NCI-H187 (cell line): ENCODE measurements at places on chromosomes 4 and X.

GRCh38 chr4:76155979-76156378, 7.8 kb upstream of the NUP54 start:
- no peak for DNase-seq

GRCh38 chr4:169246279-169246678, 24.5 kb downstream of the SH3RF1 start:
- DNase-seq, result no peak

- DNase-seq, result no peak
Measured at GRCh38 chrX:130714665-130715064, 188.3 kb downstream of the ENOX2 start.

GRCh38 chr4:6469144-6469543, 3.3 kb downstream of the PPP2R2C start:
- DNase-seq, result no peak

GRCh38 chr4:60581919-60582536, 618.1 kb upstream of the ADGRL3 start:
- no peak for DNase-seq

- no peak for DNase-seq
Measured at GRCh38 chr4:15054541-15054940, 52.3 kb downstream of the CPEB2 start.

DNA sequence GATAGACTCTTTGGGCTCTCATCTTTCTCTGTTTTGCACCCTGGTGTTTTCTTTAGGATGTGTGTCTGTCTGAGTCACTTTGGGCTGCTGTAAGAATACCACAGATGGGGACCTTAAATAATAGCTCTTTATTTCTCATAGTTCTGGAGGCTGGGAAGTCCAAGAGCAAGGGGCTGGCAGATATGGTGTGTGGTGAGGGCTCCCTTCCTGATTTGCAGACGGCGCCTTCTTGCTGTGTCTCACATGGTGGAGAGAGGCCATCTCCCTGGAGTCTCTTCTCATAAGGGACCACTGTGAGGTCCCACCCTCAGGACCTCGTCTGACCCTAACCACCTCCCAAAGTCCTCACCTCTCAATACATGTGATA, 93.7 kb upstream of the ADRA2C start:
- DNase-seq, result no peak

- no peak for DNase-seq
Measured at GRCh38 chr4:185881430-185881829, 69.4 kb upstream of the SORBS2 start.

DNA sequence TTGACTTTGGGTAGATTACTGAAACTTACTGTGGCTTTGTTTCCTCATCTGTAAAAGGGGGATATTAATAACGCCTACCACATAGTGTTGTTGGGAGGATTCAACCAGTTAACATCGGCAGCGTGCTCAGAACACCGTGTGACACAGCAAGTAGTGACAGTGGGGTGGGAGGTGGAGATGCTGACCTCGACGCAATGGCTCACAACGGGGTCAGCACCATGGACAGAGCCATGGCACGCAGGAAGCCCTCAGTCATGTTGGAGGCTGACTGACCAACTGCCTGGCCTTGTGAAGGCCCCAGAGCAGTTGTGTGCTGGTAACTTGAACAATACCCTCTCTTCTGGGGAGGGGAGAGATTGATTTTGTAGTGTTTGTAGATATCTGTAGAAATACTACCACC, 93.2 kb downstream of the WFS1 start:
- DNase-seq, result no peak

- DNase-seq, result no peak
Measured at GRCh38 chr4:150799207-150799606, 215.9 kb downstream of the LRBA start.

GRCh38 chr4:13097971-13098370, 386.2 kb downstream of the RAB28 start:
- DNase-seq, result no peak

DNA sequence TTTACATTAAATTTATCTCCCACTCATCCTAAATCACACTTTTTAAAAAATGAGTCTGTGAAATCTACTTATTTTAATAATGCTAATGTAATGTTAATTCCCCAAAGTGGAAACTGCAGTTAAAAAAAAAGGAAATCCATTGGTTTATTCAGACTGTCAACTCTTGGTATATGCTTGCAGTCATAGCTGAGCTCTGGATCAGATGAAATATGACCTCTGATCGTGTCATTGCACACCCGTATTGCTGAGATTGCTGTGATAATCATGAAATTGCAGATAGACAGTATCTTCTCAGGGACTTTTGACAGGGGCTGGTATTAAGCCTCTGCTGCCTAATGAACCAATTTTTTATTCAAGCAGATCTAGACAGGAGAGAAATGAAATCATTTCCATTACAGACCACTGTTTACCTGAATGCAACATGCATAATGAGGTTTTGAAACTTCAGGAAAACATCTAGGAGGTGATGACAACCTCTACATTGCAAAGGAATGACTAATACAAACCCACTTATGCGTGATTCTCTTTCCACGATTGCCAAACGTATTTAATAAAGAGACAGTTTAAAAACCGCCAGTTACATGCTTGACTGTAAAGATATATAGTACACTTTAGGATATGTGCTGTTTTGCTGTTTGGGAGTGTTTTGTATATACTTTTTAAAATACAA, 138.3 kb upstream of the PUDP start:
- DNase-seq, result no peak

GRCh38 chr4:97589481-97590196, 553.6 kb downstream of the STPG2 start:
- DNase-seq, result no peak

- no peak for DNase-seq
Measured at GRCh38 chrX:149371986-149372385, 133.1 kb downstream of the IDS start.

GRCh38 chr4:17251101-17251500, 260.8 kb downstream of the QDPR start:
- no peak for DNase-seq

GRCh38 chr4:921830-922331, 10.2 kb downstream of the GAK start:
- no peak for DNase-seq

DNA sequence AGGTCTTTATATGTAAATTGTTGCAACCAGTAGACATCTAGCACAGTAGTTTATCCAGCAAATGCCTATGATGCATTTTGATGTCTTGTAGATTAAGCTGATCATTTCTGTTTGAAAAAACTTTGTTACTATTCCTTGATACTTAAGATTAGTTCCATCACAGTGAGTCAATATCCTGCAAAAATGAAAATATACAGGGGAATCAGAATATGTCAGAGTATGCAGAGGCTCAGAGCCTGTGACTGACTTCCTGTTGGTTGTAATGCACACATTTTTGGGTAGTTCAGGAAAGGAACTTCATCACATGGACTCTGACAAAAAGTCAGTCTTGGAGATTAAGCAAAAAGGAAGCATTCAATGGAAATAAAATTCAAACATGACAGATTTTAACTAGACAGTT, 815.5 kb downstream of the FAT4 start:
- DNase-seq, result no peak

- no peak for DNase-seq
Measured at GRCh38 chrX:68833448-68833805, 4.6 kb downstream of the EFNB1 start.

GRCh38 chrX:147602176-147602696, 309.5 kb upstream of the FMR1 start:
- no peak for DNase-seq

- DNase-seq, result no peak
Measured at GRCh38 chr4:7241597-7242125, 49.3 kb downstream of the SORCS2 start.

DNA sequence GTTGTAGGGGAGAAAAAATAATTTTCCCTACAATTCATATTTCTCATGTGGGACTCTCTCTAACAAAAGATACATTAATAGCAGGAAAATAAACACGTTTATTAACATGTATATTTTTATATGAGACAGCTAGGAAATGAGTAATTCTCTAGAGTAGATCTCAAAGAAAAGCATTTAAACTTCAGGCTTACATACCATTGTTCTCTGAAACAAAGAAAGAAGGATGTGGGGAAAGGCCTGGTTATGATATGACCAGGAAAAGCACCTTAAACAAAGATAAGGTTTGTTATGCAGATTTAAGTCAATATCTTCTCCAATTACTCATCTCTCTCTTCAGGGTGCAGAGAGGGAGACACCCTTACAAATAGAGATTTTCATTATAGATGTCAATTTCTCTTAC, 131.3 kb downstream of the SLC7A11 start:
- DNase-seq, result no peak

DNA sequence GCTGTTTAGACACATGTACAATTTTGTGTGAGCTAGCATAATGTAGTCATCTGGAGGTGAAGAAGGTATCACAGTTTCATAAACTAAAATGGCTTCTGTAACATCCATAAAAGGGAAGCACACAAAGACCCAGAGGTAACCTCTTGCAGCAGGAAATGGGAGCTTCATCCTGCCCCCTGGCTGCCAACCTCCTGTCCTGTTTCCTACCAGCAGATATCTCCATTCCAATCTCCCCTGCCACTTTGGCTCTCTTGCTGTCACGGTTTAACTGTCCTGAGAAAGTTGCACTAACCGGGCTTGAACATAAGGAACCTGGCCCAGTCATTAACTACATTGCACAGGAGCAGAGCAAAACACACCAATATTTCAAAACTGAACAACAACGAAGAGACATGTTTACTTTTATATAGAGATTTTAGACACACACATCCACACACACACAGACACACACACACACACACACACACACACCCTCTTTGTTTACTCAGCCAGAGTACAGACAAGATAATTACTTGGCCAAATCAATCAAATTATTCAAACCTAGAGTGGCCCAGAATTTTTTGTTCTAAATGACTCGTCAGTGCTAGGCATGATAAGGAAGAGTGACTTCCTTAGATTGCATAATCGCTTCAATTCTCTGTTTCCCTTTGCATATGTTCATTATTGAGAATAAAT, 24.2 kb downstream of the MID2 start:
- no peak for DNase-seq

- no peak for DNase-seq
Measured at GRCh38 chrX:19981947-19982346, 8.9 kb downstream of the BCLAF3 start.

GRCh38 chrX:102784550-102784949, 64.0 kb downstream of the GPRASP3 start:
- DNase-seq, result no peak

- no peak for DNase-seq
Measured at GRCh38 chrX:153538424-153538823, 21.0 kb downstream of the ATP2B3 start.

DNA sequence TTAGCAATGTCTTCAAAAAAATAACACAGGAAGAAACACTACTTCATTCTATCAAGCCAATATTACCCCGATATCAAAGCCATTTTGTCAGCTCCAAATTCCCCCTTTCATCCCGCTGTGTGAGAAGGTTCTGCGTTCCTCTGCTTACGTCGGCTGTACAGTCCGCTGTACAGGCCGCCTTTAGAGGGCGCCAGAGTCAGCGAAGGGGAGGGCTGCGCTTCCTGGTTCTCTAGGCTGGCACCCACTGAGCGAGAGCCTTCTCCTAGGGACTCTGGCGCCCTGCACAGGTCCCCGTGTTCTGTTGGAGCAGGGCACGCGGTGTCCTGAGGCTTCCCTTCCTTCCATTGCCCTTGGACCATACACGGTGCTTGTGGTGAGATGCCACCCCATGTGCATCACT, 25.3 kb upstream of the CT45A1 start:
- DNase-seq, result no peak

GRCh38 chr4:84718699-84719098, 135.8 kb downstream of the CDS1 start:
- no peak for DNase-seq

GRCh38 chrX:108114541-108114940, 23.0 kb downstream of the ATG4A start:
- DNase-seq, result no peak

DNA sequence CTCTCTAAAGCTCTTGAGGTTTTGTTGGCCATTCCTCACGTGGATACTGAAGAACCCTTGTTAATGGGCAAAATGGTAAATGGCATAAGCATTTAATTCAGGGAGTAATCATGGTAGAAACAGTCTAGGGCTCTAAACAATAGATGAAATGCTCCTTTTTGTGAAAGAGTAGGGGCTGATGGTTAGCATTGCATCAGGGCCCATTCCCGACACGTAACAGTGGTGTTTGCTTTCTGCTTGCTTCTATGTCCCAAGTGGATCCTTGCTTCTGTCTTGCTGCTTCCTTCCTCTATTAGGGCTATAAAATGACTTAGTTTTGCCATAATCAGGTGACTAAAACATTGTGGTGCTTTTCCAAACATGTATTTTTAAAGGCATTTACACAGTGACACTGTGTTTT, 230.9 kb upstream of the AFF2 start:
- DNase-seq, result no peak

DNA sequence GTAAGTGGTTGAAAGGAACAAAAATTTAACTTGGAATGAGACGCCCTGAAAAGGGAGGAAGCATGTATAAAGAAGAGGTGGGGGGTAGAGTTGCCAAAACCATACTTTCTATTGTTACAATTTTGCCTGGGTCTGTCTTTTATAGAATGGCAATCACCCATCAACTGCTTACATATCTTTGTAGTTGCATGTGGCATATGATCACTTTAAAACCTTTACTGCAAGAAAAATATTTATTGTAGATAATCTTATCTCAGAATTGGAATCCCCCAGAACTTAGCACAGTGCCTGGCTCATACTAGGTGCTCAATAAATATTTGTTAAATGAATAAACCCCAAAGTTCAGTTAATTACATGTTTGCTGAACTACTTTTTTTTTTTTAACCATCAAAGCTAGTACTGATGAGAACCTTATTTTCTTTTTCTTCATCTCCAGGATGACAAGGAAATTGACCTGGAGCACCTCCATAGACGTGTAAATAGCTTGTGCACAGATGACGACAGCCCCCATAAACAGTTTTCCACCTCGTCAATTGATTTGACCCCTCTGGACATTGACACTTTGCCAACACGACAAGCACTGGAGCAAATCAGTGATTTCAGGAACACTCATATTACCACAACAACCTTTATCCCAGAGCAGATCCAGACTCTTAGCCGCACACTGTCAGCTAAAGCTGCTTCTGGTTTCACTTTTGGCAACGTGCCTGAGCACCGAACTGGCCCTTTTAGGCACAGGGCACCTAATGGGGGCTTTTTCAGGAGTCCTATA, 56.7 kb upstream of the ATOH1 start:
- DNase-seq, result no peak

DNA sequence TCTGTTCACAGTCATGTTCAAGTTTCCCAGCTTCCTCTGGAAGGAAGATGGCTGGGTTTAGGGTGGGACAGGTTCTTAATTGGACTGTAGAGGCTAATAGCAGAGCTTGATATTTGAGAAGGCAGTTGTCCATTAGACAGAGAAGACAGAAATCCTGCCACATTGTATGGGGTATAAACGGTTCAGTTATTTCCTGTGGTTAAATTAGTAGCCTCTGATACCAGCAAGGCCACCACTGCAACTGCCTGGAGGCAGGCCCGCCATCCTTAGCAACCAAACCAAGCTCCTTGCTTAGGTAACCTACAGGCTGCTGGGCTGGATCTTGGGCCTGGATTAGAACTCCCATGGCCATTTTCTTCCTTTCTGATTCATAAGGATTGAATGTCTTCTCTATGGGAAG, 1367.0 kb downstream of the PCDH7 start:
- no peak for DNase-seq
